ENCODE measurements at places on chromosomes 13 and 19. TPM values are rescaled to one million over a fixed set of nuclear protein-coding genes. Genes with fewer than 3 reads are reported as not detected.

DNA sequence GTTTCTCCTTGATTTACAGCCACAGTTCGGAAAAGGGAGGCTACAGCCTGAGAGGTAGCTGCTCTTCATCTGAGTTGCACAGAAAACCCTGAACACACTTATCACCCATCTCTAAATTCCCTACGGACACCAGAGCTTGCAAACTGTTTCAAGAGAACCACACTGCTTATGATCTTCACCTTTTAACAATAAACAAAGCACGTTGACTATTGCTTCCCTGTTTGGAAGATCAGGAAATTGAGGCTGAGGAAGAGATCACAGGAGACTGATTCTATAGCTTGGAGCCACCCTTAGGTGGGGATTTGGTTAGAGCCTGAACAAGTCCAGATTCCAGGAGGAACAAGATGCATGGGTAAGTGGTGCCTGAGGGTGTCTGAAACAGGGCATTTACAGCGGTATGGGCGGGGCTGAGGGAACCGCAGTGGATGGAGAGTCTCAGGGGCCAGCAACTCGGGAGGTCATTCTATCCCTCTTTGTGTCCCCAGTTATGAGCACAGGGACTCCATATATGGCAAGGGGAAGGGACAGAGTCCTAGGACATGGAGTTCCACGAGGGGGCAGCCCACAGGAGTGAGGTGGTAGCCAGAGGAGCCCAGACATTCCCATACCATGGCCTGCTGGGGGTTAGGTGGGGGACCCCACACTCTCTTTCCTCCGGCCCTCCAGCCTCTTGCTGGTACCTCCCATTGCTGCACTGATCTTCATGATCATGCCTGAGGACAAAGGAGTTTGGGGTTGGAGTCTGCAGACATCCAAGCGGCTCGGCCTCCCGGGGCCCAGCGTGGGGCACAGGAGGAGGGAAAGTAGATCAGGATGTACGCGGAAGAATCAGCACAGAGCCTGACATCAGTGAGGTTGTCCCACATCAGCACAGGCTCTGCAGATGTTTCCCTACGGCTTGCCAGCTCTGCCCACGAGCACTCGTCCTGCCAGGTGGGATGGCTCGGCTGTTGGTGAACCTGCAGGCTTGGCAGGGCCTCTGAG, 162.3 kb upstream of the ZNF536 start:
- ATAC-seq = no peak

GRCh38 chr13:33752597-33752996, 65.4 kb upstream of the RFC3 start:
- ATAC-seq = no peak

GRCh38 chr13:99040536-99041131, 62.8 kb upstream of the DOCK9 start:
- ATAC-seq = no peak

DNA sequence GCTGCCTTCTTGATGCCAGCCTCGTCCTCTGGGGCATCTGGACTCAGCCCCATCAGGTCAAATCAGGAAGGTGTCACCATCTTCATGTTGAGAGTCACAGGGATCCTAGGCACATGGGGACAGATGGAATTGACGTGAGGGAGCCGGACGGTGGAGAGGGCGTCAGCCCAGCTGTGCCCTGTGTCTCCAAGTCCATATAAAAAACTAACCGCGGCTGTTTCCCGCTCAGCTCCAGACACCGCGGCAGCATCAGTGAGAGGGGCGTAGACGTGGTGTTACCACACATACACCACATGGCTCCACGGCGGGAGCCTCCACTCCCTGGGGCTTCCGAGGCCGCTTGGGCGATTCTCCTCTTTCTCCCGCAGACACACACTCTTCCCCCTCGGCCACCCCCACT, 5.6 kb upstream of the PRR36 start:
- peak; percentile 18 for ATAC-seq

GRCh38 chr13:104086210-104086609, 1020.0 kb upstream of the SLC10A2 start:
- ATAC-seq = no peak

DNA sequence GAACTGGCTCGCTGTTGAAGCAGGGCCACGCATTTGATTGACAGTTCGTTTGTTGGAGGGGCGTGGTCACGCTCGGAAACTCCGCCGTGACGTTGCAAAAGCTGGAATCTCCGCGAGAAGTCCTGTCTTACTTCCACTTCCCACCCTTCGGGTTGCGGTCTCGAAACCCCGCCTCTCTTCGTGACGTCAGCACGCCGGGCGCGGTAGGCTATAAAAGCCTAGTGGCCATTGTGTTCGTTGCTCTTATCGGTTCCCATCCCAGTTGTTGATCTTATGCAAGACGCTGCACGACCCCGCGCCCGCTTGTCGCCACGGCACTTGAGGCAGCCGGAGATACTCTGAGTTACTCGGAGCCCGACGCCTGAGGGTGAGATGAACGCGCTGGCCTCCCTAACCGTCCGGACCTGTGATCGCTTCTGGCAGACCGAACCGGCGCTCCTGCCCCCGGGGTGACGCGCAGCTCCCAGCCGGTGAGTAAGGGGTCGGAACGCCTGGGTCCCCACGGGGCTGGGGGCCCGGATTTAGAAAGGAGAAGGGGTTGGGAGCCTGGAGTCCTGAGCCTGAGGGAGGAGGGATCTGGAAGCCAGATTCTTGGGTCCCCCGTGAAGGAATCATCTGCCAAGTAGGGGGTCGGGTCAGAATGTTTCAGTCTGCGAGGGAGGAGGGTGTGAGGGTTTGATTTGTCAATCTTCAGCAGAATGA, at the start of gene PPP1R15A:
Gene PPP1R15A (plus strand): TSS at position 240 of the 702 bp plus-strand sequence. CDS start 813 bp downstream, outside the sequence.
- ATAC-seq = peak; percentile 41

DNA sequence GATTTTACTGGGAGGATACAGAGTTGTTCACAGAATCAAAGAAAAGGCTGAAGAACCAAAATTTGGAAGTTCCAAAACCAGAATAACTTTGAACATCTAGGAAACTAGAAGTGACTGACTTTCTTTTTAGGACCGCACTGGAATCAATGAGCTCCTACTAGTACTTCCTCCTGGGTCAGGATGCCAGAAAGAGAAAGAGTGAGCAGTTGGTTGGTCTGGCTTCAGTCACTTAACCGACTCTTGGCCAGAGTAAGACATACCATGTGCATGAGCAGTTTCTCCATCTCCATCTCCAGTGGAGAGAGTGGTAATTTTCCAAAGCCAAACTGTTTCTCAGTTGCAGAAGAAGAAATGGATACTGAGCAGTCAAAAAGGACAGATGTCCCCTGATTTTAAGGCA, 27.1 kb upstream of the MTUS2 start:
- no peak for ATAC-seq

DNA sequence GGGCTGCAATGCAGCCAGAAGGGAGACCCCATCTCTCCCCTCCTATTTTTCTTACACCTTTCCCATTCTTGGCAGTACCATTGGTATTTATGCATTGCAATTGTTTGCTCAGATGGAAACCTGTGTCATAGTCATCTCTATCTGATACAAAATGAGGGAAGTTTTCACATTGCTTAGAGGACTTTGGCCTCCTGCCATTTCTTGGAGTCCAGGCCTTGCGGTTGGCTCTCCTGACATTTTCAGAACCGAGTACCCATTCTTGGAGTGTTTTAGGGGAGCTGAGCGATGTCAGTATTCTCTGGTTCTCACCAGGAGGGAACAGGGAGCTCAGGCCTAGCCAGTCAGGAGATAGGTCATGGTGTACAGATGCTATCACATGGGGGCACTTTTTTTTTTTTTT, 1.5 kb downstream of the SIN3B start:
- ATAC-seq = no peak

DNA sequence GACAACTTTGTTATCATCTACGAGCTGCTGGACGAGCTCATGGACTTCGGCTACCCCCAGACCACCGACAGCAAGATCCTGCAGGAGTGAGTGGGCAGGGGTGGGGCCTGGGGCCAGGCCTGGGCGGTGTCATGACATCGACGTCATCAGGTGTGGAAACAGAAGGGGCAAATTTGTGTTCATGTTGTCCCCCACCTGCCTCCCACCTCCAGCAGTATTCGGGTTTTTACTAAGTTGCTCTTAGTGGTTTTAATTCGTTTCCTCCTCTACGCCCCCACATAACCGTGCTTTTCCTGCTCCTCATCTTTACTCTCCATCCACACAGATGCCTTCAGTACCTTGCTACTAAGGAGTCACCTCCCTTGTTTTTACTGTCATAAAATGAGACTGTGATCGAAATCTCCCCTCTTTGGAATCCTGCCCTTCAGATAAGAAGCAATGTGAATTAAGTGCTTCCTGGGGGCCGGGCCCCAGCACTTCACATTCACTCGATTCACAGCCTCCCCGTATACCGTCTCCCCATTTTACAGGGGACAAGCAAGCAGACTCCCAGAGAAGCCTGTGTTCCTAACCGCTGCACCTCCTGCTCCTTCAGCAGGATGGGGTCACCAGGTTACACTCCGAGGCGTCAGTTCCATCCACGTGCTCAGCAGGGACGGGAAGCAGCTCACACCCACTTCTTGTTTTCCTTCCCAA, 10.5 kb downstream of the AP1M1 start:
- ATAC-seq = peak; percentile 65

DNA sequence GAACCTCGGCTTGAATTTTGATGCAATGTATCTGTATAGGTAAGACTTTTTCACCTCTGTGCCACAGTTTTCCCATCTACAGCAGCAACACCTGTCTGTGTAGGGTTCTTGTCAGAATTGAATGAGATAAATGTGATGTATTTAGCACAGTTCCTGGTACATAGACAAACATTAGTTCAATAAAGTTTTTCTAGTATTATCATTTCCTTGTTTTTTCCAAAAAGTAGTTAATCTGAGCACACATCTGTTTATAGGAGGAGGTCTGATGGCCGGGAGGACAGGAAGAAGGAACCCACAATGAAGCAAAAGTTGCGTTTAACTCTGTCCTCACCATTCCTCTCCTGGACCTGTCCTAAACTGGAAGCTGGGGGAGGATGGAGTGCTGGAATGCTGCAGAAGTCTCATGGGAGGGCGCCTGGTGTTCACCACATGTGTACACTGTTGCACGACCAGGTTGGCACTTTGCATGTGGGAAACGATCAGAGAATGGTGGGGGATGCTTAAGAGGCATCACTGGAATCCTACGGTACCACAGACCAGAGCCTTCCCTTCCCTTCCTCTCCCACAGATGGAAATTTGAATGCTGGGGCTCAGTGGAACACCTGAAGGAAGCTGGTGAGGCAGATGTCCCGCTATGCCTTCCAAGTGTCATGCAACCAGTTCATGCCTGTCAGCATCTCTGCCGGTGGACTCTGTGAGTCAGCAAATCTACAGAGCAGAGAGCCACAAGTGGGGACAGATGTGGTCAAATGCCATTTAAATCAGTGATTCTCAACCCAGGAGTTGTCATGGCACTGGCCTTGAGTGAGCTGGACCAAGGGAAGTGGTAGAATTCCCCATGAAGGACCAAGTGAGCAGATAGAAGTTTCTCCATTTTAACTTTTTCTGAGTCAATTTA, 315.6 kb downstream of the DLEU7 start:
- peak; percentile 34 for ATAC-seq

DNA sequence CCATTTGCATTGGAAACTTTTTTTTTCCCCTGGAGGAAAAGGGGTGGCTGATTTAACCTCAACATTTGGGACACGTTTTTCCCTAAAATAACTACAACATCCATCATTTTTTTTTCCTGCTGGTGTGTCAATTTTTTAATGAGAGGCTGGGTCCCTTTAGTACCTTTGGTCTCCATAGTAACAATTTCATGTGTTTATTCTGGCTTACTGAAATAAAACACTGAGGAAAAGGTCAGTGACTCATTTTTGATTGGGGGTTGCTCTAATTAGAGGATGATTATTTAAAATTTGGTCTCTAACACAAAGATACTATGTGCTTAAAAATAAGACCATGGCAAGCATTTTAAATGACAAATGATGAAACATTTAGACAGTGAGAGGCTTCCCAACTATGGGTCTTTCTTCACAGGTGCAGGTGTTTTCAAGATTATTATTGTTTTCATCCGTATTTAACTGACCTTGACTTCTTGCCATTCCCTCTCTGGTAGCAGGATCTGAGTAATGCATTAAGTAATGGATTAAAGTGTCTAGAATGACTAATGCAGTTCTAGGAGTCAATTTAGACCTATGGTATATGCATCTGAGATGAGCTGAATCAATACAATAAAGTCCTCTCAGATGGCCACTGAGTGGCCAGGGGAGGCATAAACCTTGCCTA, 406.4 kb downstream of the KCNRG start:
- ATAC-seq = peak; percentile 52

- ATAC-seq = no peak
These were observed 2.1 kb upstream of the MLNR start for GRCh38 chr13:49217962-49218492.

- ATAC-seq = no peak
These were observed 294.9 kb downstream of the NDFIP2 start for GRCh38 chr13:79775830-79776229.

DNA sequence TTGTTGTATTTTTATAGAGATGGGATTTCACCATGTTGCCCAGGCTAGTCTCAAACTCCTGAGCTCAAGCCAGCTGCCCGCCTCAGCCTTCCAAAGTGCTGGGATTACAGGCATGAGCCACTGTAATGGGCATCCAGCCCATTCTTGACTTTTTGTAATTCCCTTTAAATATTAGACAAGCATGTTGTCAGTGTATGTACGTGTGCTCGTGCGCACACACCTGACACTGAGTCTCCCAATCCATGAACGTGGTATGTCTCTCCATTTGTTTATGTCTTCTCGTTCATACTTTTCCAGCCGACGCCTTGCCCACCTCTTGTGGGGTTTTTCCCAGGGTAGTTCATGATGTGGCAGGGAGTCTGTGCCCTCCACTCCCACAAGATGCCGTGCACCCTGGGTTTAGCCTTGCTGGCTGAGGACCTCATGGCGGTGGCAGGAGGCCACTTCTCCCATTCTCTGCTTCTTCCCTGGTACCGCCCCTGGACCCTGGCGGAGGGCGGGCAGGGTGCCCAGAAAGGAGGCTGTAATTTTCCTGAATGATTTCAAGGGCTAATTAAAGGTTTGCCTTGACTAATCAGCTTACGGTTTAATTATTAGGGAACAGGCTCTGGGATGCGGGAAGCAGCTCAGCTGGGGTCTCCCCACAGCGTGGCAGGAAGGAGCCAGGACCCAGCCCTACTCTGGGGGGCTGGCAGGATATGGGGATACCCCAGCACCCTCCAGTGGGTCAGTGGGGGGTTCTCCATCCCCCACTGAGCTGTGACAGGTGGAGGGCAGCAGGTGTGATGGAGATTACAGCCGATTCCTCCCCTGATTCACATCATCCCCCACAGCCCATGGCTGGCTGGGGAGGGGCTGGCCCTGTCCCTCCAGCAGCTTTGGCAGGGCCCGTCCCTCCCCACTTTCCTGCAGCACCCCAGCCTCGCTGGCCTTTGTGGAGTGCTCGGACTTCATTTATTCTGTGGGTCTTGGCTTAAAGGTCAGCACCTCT, 12.9 kb downstream of the PAK4 start:
- ATAC-seq = no peak

DNA sequence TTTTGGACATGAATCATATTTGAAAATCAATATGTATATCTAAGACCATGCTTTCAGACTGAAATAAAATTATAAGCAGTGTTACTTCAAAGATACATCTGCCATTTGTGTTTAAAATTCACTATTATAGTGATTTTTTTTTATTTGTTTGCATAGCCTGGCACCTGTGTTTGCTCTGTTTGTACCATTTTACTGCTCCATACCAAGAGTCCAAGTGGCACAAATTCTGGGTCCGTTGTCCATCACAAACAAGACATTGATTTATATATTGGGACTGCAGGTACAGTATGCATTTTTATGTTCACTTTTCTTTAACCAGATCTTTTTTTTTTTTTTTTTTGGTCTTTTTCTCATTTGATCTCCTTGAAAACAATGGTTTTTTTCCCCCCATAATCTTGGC, 6.7 kb upstream of the GPR183 start:
- ATAC-seq = no peak

Gene LPAR2
- total RNA-seq = 46.3 TPM

Gene TPTE2
- not detected for total RNA-seq

Gene GADD45B
- 40.6 TPM for total RNA-seq

Gene CLEC17A
- total RNA-seq = 0.78 TPM

Gene GSX1
- not detected for total RNA-seq

Gene TPGS1
- 14.1 TPM for total RNA-seq

Gene ZIC2
- not detected for total RNA-seq

Data from activated T-helper 17 cell treated with anti-CD3 and anti-CD28 coated beads, Interleukin-2, amount 50 U/mL, for 72 hours (primary cell).